Stimulated activated CD8-positive, alpha-beta memory T cell treated with anti-CD3 and anti-CD28 coated beads, Interleukin-15, amount 100 ng/mL, for 24 hours (primary cell): ENCODE measurements at places on chromosomes 12 and 14.

- no peak for DNase-seq
Measured at GRCh38 chr14:91354221-91354916, 63.3 kb downstream of the CCDC88C start.

DNA sequence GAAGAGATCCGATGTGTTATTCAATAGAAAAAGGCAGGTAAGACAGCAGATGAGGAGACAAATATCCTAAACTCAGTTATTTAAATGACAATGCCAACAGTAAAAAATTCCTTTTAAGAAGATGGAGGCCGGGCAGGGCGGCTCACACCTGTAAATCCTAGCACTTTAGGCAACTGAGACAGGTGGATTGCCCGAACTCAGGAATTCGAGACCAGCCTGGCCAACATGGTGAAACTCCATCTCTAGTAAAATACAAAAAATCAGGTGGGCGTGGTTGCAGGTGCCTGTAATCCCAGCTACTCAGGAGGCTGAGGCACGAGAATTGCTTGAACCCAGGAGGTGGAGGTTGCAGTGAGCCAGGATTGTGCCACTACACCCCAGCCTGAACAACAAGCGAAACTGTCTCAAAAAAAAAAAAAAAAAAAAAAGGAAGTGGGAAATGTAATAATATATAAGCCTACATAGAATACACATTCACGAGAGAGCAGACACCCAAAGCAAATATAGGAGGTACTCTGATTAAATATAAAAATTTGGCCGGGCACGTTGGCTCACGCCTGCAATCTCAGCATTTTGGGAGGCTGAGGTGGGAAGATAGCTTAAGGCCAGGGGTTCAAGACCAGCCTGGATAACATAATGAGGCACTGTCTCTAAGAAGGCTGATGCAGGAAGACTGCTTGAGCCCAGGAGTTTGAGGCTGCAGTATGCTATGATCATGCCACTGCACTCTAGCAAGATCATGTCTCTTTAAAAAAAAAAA lies 19.0 kb downstream of the CORO1C start:
- no peak for DNase-seq

- no peak for DNase-seq
Measured at GRCh38 chr12:24928131-24928530, 20.8 kb downstream of the BCAT1 start.

GRCh38 chr12:118649765-118650585 lies 273.6 kb downstream of the SUDS3 start:
- DNase-seq = no peak

GRCh38 chr12:33676866-33677265 lies 237.2 kb upstream of the SYT10 start:
- no peak for DNase-seq
